ENCODE measurements at places on chromosomes 1 and 21.
A peak's percentile ranks its signal among the peaks of the same experiment; 100 is the strongest.

DNA sequence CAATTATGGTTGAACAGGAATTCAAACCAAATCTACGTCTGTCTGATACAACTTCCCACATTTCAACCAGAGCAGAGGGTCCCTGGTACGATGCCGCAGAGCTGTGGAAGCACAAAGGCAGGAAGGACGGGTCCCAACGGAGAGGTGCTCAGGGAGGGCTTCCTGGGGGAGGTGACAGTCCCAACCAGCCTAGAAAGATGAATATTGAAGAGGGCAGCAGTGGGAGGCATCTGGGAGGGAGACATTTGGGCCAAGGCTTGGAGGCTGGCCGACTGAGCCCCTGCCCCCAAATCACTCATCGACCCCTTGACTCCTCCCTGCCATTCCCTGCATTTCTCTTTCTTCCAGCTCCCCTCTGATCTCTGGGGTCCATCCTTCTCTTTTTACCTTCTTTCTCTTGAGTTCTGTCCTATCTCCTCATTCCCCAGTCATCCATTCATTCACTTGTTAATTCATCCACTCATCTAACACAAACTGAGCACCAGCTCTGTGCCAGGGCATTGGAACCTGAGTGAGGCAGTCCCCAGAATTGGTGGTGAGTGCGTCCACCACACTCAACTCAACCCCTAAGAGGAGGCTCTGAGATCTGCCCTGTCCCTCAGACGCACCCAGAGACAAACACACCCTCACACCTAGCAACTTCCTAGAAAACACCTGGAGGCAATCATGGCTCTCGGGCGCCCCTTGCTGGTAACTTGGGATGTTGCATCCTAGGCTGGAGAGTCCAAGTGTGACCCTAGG is 13.2 kb upstream of the CELA3B start:
- DNase-seq, result peak; percentile 84

DNA sequence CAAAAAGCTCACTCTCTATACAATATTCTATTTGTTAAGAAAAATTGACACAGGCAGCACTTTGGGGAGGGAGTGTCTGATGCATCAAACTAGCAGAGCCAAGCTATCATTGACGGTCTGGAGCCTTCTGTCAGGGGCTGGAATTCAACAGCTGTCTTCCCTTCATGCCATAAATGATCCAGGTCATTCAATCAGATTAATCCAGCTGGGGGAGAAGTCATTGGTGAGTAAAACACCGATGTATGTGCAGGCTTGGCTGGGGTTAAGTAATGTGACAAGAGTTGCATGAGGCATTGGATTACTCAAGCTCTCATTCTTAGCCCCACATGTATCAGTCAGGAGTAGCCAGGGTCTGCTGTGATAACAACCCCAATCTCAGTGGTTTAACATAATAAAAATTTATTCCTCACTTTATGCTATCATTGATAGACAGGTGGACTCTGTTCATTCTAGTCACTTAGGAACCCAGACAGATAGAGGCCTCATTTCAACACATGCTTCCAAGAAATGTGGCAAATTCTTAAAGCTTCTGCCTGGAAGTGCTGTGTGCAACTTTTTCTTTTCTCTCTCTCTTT is 118.1 kb upstream of the GADD45A start:
- DNase-seq, result no peak

GRCh38 chr1:92484472-92485380 is 2.0 kb downstream of the GFI1 start:
- DNase-seq, result peak; percentile 73

DNA sequence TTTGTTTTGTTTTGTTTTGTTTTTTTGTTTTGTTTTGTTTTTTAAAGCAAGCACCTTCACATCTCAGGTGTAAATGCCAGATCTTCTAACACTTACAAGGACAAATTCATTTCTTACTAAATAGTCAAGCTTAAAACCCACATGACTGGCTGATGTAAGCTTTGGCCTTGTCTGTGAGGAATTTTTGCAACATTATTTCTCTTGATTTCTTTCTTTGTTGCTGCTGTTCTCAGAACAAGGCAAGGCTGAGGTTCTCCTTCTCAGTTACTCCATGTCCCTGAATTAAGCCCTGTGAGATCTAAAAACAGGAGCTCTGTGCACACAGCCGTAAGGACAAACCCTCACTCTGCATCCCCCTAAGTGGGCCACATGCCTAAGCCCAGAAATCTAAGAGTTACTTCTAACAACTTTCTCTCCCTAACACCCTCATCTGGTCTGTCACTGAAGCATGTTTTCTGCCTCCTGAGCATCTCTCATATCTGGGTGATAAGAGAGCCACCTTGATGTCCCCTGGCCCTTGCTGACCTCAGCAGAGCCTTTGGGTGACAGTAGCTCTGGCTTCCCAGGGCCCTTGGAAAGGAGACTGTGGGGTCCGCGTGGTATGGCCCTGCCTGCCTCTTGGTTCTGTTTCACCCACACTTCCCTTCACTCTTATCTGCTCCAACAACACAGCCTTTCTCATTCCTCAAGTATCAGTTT is 81.2 kb upstream of the HOOK1 start:
- DNase-seq, result no peak

- DNase-seq, result no peak
These were observed 3.6 kb upstream of the IL12RB2 start for GRCh38 chr1:67304023-67304422.

DNA sequence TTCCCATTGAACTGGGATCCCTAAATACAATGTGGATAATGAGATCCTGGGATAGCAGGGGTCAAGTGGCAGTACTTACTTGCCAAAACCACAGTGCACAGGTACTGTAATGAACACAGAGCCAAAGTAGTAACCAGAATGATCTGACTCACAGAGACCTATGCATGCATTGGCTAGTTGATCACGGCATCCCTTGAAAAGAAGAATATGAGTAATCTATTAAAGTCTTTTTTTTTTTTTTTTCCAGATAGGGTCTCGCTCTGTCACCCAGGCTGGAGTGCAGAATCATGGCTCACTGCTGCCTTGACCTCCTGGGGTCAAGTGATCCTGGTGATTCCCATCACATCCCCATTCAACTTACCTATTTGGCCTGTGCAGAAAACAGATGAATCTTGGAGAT is 29.4 kb upstream of the EIF4G3 start:
- no peak for DNase-seq

DNA sequence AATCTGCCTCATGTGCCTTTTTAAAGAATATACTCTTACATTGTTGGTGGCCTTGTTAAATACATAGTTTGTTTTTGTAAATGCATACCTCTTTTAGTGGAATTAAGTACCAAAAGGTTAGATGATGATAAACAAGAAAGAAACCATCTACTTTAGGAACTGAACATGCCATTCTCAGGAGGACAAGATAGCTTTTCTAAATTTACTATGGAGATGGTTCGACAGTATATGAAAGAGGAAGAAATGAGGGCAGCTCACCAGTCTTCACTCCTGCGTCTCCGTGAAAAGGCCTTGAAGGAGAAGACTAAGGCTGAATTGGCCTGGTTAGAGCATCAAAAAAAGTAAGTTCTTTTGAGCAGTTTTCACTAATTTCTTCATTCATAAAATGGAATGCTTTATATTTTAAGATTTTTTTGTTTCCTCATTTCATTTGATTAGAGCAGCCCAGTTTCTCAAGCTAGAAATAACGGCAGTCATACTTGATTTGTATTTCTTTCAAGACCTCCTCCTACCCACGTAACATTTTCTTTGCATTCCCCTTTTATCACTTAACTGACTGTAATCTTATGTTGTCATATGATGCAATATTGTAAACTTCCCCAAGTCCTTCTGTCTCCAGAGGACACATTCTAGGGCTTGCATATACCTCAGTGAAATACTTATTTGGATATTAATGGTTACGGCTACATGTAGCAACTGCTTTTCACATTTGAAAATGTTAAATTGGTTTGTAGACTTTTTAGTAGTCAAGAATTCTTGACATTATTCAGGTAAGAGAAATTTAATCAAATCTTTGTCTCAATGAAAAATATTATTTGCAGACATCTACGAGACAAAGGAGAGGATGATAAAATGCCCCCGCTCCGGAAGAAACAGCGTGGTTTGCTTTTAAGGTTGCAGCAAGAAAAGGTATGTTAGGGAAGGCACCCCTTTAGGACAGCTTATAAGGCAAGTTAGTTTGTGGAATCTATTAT is 99.3 kb downstream of the CEP350 start:
- no peak for DNase-seq

DNA sequence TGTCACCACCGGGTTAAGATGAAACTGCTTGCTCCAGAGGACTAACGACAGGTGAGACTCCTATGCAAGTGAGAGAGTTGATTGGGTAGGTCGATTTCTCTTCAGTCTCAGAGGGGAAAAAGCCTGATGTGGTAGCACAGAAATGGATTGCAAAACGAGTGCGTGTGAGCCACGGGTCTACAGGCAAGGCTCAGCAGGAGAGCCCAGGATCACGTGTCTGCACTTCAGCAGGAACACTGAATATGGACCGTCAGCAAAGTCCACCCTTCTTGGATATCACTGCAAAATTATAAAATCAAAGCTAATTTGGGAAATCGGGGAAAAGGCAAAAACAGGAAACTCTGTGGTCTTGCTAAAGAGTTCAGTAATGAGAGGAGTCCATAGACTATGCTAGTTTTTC is 107.7 kb upstream of the ZNF648 start:
- DNase-seq, result no peak

GRCh38 chr21:37341254-37341960 is 25.2 kb upstream of the DYRK1A start:
- DNase-seq, result no peak

DNA sequence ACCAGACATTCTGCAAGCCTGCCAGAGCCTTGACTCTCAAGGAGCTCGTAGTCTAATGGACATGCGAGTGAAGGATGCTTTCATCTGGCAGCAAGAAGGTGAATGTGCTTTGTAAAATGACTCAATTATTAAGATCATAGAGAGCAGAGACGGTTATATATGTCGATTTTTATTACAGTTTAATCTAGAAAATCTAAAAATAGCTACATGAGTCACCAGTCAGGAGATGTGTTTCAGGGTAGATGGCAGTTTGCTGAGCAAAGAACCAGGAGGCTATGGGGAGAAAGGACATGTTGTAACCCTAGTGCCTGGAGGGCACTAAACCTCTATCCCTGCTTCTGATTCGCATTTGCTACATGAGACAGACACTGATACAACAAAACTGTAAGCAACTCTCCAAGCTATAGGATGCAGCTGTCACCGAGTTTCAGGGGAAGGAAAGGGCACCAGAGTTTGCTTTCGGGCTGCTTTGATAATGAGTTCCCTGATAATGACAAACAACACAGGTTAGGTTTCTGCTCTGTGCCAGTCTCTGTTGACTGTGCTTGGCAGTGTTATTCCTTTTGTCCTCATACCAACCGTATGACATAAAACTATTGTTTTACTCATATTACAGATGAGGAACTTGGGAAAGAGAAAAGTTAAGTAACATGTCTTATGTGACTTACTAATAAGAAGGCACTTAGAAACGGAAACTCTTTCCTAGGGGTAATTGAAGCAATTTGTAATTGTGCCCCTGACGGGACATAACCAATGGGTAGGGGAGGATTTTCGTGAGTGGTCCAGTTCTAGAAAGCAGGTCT is 43.2 kb downstream of the C1orf198 start:
- no peak for DNase-seq

GRCh38 chr1:185170291-185170848 is 13.4 kb downstream of the SWT1 start:
- DNase-seq, result peak; percentile 59

DNA sequence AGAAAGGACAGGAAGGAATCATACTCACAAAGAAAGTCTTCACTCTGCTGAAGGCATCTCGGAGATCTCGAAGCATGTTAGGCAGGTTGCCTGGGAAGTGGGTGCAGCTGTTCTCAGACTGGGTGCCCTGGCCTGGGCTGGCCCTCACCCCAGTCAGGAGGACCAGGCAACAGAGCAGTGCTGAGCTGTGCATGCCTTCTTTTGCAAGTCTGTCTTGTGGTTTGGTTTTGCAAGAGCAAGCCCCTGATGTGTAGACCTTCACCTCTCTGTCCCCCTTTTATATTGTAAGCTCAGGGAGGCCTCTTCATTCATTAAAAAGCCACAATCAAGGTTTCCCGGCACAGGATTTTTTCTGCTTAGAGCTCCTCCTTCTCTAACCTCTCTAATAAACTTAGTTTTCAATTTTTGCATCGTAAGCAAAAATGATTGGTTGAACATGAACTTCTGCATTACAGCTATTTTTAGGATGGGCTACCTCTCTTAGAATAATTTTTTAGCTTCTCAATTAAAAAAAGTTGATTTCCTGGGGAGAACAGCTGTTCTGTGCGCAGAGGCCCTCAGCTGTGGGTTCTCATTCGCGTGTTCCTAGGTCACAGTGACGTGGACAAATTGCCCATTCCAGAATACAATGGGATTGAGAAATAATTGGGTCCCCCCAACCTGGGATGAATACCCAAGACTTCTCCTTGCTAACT is at the start of gene IL10:
TSS of gene IL10 (minus strand) at position 252 of the 695 bp plus-strand sequence. CDS start at position 193, 59 bp downstream.
- no peak for DNase-seq

DNA sequence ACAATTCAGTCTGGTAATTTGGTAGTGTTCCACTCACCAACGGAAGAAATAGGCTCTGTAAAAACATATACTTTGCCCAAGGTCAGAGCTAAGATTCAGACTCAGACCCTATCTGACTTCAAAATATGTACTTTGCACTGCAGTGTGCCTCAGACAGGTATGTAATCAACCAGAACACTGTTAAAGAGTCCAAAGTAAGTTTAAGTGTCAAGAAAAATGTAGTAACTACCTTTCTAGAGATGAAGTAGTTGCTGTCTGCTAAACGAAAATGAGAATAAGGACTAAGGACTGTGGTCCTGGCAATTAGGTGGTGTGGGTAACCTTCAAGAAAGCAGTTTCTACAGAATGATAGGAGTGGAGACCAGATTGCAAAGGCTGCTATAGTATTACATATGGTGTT is 61.1 kb downstream of the RPAP2 start:
- DNase-seq, result no peak

- DNase-seq, result no peak
These were observed 118.5 kb upstream of the ADAR start for GRCh38 chr1:154726443-154726842.

- no peak for DNase-seq
These were observed 4.6 kb downstream of the MPZ start for GRCh38 chr1:161304927-161305866.

DNA sequence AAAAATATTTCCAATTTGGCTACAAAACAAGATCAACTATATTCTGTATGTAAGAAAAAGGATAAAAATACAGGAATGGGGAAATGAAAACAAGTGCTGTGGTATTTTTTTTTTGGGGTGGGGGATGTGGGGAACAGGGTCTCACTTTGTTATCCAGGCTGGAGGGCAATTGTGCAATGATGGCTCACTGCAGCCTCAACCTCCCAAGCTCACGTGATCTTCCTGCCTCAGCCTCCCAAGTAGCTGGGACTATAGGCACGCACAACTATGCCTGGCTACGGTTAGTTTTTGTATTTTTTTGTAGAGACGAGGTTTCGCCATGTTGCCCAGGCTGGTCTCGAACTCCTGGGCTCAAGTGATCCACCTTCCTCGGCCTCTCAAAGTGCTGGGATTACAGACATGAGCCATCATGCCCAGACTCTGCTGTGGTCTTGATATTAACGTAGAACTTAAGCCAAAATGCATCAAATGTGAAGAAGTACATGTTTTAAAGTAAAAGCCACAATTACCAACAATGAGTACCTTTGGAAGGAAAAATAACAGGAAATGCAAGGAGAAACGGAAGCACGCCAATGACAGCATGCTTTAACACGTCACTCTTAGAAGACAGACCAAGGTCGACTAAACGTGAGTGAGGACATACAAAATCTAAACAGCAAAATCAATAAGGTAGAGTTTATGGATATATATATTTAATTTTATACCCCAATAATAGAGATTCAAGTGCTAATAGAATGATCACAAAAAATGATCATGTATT is 8.8 kb upstream of the ABCB10 start:
- DNase-seq, result no peak

GRCh38 chr1:58779059-58779754 is 4.6 kb downstream of the JUN start:
- DNase-seq, result no peak

All from GM13976 (cell line).